Breast epithelium (tissue), 4 donors: ENCODE measurements at places on chromosomes 4 and X.

- H3K27me3 ChIP-seq: no peaks in the 10 kb centered on the region
- H3K36me3 ChIP-seq: no peaks in the 10 kb centered on the region
- peak overlapping the region; percentile 60 for H3K4me3 ChIP-seq
- DNase-seq: no peak
These were observed 19.2 kb downstream of the TRIM2 start for GRCh38 chr4:153223427-153223801.

GRCh38 chr4:123564758-123565346 is 168.3 kb downstream of the SPRY1 start:
- H3K4me1 ChIP-seq: no peaks in the 10 kb centered on the region
- no peak for DNase-seq
- no peaks in the 10 kb centered on the region for H3K36me3 ChIP-seq
- no peaks in the 10 kb centered on the region for H3K27me3 ChIP-seq
- no peak overlapping the region for H3K27ac ChIP-seq
- no peak overlapping the region for H3K4me3 ChIP-seq

- H3K27me3 ChIP-seq: no peaks in the 10 kb centered on the region
- no peak overlapping the region for H3K27ac ChIP-seq
- no peak for DNase-seq
- no peak overlapping the region for H3K4me3 ChIP-seq
- no peaks in the 10 kb centered on the region for H3K36me3 ChIP-seq
These were observed 64.7 kb downstream of the ANTXR2 start for GRCh38 chr4:80008351-80008750.

DNA sequence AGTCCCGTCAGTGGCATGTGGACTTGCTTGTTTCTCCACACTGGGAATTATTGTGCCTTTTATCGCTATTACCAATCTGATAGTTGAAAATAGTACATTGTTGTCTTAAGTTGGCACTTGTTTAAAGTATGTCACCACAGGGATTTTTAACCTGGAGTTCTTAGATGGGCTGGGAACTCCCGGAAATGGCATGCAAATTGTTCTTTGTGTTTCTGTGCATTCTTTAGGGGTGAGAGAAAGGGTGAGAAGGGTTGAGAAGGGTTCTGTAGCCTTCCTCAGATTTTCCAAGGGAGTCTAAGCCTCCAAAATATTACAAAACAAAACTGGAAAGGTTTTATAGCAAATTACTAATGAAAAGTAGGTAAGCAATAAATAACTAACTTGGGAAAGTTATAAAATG is 176.9 kb downstream of the ZIC3 start:
- no peaks in the 10 kb centered on the region for H3K36me3 ChIP-seq
- no peak overlapping the region for H3K27ac ChIP-seq
- no peak for DNase-seq

GRCh38 chrX:118571836-118572235 is 76.2 kb downstream of the DOCK11 start:
- H3K4me3 ChIP-seq: no peak overlapping the region
- no peaks in the 10 kb centered on the region for H3K27me3 ChIP-seq
- DNase-seq: no peak
- no peaks in the 10 kb centered on the region for H3K36me3 ChIP-seq
- no peaks in the 10 kb centered on the region for H3K4me1 ChIP-seq
- no peak overlapping the region for H3K27ac ChIP-seq

DNA sequence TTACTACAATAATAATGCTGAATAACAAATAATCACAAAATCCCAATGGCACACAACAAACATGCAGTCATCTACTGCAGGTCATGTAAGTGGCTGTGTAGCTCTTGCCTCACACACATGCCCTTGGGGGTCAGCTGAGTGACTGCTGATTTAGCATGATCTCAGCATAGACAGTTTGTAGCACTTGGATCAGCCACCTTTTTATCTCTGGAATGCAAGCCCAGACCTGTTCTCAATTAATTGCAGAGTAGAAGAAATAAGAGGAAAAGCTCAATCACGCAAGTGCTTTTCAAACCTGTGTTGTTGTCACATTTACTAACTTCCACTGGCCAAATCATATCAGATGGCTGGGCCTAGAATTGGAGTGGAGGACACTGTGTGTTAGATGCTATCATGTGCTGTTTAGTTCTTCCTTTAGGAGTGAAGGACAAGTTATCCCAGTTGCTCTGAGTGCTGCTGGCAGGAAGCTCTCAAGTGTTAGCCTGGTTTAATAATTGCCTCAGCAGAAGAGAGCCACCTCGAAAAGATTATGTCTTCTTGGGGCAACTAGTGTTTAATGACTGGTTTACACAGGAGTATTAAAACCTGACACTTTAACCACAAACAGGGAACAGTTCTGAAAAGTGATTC is 128.3 kb upstream of the EPHA5 start:
- H3K27ac ChIP-seq: no peak overlapping the region
- H3K36me3 ChIP-seq: no peaks in the 10 kb centered on the region
- H3K4me1 ChIP-seq: no peaks in the 10 kb centered on the region
- H3K4me3 ChIP-seq: no peak overlapping the region
- H3K27me3 ChIP-seq: no peaks in the 10 kb centered on the region
- DNase-seq: no peak

DNA sequence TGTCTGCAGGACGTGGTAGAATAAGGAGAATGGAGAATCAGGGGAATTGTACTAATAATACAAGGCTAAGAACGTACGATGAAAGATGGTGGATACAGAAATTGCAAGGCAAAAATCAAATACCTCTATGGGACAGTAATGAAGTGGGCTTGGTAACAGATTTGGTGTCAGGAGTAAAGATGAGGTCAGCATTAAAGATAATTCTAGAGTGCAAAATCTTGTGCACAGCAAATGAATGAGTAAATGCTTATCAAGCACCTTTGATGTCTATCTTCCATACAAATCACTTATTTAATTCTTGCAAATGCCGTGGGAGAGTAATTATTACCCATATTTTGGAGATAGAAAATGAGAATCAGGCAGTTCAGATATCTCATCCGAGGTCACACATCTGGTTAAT is 70.9 kb downstream of the DDX60 start:
- H3K4me1 ChIP-seq: no peaks in the 10 kb centered on the region
- no peaks in the 10 kb centered on the region for H3K36me3 ChIP-seq
- DNase-seq: no peak

GRCh38 chrX:153819384-153820040 is 10.8 kb downstream of the PDZD4 start:
- H3K36me3 ChIP-seq: no peaks in the 10 kb centered on the region
- H3K27me3 ChIP-seq: peaks cover 70% of the 10 kb centered on the region
- no peaks in the 10 kb centered on the region for H3K4me1 ChIP-seq
- no peak overlapping the region for H3K27ac ChIP-seq
- no peak for DNase-seq

GRCh38 chr4:168200685-168201084 is 108.3 kb downstream of the ANXA10 start:
- no peaks in the 10 kb centered on the region for H3K4me1 ChIP-seq
- no peaks in the 10 kb centered on the region for H3K27me3 ChIP-seq
- no peak overlapping the region for H3K27ac ChIP-seq
- no peaks in the 10 kb centered on the region for H3K36me3 ChIP-seq
- no peak for DNase-seq

GRCh38 chrX:39853417-39854030 is 244.2 kb downstream of the BCOR start:
- DNase-seq: no peak
- H3K4me3 ChIP-seq: no peak overlapping the region
- H3K4me1 ChIP-seq: no peaks in the 10 kb centered on the region

- peaks cover 10% of the 10 kb centered on the region for H3K27me3 ChIP-seq
- no peaks in the 10 kb centered on the region for H3K4me1 ChIP-seq
- H3K4me3 ChIP-seq: no peak overlapping the region
These were observed 38.6 kb upstream of the SYTL5 start for GRCh38 chrX:37967714-37968113.

GRCh38 chr4:118270492-118270891 is 82.3 kb downstream of the PRSS12 start:
- DNase-seq: no peak
- H3K27me3 ChIP-seq: no peaks in the 10 kb centered on the region
- H3K4me1 ChIP-seq: no peaks in the 10 kb centered on the region
- H3K4me3 ChIP-seq: no peak overlapping the region
- H3K27ac ChIP-seq: no peak overlapping the region

DNA sequence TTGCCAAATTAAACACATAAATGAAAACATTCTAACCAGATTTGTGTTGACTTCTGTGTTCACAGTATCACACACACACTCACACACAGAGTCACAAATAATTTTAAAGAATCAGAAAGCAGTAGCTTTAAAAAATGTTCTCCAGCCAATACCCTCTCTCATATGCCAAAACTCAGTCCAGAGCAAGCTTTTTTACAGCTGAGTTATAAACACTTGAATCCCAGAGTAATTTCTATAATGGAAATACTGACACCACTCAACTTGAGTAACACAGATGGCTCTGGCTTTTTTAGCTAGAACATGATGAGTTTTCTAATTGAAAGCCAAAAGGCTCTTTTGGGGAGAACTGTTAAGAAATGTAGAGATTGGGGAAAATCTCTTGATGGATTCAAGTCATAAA is 100.8 kb downstream of the DOCK11 start:
- no peak overlapping the region for H3K4me3 ChIP-seq
- H3K4me1 ChIP-seq: no peaks in the 10 kb centered on the region
- H3K36me3 ChIP-seq: no peaks in the 10 kb centered on the region
- H3K27me3 ChIP-seq: no peaks in the 10 kb centered on the region

- H3K4me3 ChIP-seq: peak overlapping the region; percentile 68
- DNase-seq: peak; percentile 26
- no peaks in the 10 kb centered on the region for H3K27me3 ChIP-seq
- no peaks in the 10 kb centered on the region for H3K4me1 ChIP-seq
- no peaks in the 10 kb centered on the region for H3K36me3 ChIP-seq
These were observed 1.1 kb downstream of the SOWAHB start for GRCh38 chr4:76896614-76897535.

- H3K27me3 ChIP-seq: peaks cover 13% of the 10 kb centered on the region
- no peaks in the 10 kb centered on the region for H3K4me1 ChIP-seq
- no peak overlapping the region for H3K27ac ChIP-seq
- no peaks in the 10 kb centered on the region for H3K36me3 ChIP-seq
- no peak overlapping the region for H3K4me3 ChIP-seq
- DNase-seq: no peak
These were observed 85.7 kb upstream of the PRR32 start for GRCh38 chrX:126733874-126734273.

GRCh38 chrX:115579327-115579726 is 18.4 kb downstream of the PLS3 start:
- no peak overlapping the region for H3K27ac ChIP-seq
- H3K36me3 ChIP-seq: no peaks in the 10 kb centered on the region
- DNase-seq: no peak
- H3K4me1 ChIP-seq: no peaks in the 10 kb centered on the region

GRCh38 chr4:153731239-153731638 is 28.6 kb downstream of the RNF175 start:
- H3K36me3 ChIP-seq: no peaks in the 10 kb centered on the region
- no peaks in the 10 kb centered on the region for H3K4me1 ChIP-seq
- no peak overlapping the region for H3K27ac ChIP-seq
- H3K27me3 ChIP-seq: no peaks in the 10 kb centered on the region
- DNase-seq: no peak
- H3K4me3 ChIP-seq: no peak overlapping the region

DNA sequence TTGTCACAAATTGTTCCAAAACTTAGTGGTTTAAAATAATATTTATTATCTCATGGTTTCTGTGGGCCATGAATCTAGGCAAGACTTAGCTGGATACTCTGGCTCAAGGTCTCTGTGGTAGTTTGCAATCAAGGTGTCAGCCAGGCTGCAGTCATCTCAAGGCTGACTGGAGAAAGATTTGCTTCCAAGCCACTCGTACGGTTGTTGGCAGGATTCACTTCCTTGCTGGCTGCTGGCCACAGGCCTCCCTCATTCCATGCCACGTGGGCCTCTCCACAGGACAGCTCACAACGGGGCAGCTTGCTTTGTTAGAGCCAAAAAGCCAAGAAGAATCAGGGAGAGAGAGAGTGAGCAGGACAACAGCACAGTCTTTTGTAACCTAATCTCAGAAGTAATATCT is 101.4 kb downstream of the WWC2 start:
- no peaks in the 10 kb centered on the region for H3K27me3 ChIP-seq
- H3K4me1 ChIP-seq: no peaks in the 10 kb centered on the region
- H3K36me3 ChIP-seq: no peaks in the 10 kb centered on the region
- no peak overlapping the region for H3K27ac ChIP-seq
- no peak overlapping the region for H3K4me3 ChIP-seq
- peak; percentile 23 for DNase-seq

DNA sequence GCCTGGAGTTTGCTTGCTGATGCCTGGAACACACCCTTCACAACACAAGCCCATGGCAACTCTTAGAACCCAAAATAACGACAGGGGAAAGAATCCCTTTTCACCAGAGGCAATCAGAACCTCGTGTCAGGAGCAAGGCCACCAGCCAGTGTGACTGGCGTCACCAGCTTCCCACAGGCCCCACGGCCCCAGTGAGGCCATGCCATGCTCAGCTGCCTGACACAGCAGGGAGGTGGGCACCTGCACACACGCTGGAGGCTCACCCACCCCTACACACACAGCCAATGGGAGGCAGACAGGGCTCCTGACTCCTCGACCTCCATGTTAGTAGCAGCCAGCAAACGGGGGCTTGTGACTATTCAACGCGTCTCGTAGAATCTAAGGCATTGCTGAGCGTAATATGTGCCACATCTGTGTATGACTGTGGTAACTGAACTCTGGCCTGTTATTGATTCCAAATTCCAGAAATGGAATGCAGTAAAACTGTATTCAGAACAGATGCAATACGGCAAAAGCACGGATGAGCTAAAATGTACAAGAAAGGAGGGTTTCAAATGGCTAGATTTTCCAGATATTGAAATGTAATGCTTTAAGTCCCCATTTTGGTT is 28.5 kb downstream of the RNF212 start:
- no peaks in the 10 kb centered on the region for H3K27me3 ChIP-seq
- H3K4me1 ChIP-seq: no peaks in the 10 kb centered on the region
- no peak overlapping the region for H3K4me3 ChIP-seq
- peak; percentile 25 for DNase-seq
- no peaks in the 10 kb centered on the region for H3K36me3 ChIP-seq

DNA sequence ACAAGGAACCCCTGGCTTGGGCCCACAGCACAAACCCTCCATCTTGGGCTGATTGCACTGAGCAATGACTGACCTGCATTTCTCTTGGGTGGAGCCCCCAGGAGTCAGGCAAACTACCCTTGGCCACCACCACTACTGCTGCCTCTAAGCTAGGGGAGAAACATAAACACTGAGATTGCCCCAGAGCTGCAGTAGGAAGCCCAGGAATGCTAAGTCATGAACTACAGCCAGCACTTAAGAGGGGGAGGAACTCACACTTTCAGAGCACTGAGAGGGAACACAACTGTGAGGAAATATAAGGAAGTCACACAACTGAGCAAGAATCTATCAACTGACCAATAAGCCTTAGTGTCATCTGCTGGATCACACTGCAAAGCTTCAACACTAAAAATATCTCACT is 111.6 kb upstream of the PPP3CA start:
- H3K4me3 ChIP-seq: no peak overlapping the region
- DNase-seq: no peak
- no peaks in the 10 kb centered on the region for H3K36me3 ChIP-seq
- no peaks in the 10 kb centered on the region for H3K27me3 ChIP-seq
- H3K4me1 ChIP-seq: no peaks in the 10 kb centered on the region

- no peak overlapping the region for H3K4me3 ChIP-seq
- peaks cover 27% of the 10 kb centered on the region for H3K27me3 ChIP-seq
- no peaks in the 10 kb centered on the region for H3K36me3 ChIP-seq
- DNase-seq: no peak
- H3K27ac ChIP-seq: no peak overlapping the region
These were observed 294.9 kb upstream of the TBX22 start for GRCh38 chrX:79719568-79720231.

GRCh38 chr4:79869597-79870237 is 203.3 kb downstream of the ANTXR2 start:
- H3K4me3 ChIP-seq: no peak overlapping the region
- H3K27me3 ChIP-seq: no peaks in the 10 kb centered on the region
- no peak for DNase-seq
- no peaks in the 10 kb centered on the region for H3K4me1 ChIP-seq
- no peaks in the 10 kb centered on the region for H3K36me3 ChIP-seq
- H3K27ac ChIP-seq: no peak overlapping the region
